ENCODE measurements at places on chromosomes 11 and 22.

- DNase-seq = no peak
These were observed 107.7 kb upstream of the LDLRAD3 start for GRCh38 chr11:35836205-35836604.

DNA sequence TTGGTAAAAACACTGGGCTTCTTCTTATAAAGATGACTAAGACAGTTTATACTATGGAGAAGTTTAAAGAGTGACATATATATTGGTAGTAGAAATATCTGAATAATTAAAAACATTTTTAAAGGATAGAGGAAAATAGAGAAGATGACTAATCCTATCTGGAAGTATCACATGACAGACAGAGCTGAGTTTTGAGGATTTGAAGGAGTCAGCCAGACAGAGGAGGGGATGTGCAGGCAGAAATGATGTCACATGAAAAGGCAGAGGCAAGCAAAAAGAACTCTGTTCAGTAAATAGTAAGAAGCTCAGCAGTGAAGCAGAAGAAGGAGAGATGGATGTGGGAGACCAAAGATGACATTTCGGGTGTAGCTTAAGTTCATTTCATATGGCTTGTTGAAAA is 1.6 kb downstream of the OR10A2 start:
- peak; percentile 39 for DNase-seq

DNA sequence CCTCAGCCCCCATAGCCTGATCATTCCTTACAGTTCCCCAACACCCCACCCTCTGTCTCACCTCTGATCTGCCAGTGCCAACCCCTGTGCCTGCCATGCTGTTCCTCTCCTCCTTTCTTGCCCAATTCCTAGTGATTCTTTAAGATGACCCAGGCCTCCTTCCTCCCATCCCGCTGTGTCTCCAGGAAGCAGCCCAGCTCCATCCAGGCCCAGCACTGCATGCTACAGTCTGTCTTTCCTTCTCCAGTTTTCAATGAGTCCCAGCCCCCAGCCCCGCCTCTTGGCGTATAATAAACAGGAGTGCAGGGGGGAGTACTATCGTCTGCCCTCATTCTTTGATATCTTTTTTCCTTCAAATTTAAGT is 12.3 kb downstream of the LTBP3 start:
- no peak for DNase-seq

DNA sequence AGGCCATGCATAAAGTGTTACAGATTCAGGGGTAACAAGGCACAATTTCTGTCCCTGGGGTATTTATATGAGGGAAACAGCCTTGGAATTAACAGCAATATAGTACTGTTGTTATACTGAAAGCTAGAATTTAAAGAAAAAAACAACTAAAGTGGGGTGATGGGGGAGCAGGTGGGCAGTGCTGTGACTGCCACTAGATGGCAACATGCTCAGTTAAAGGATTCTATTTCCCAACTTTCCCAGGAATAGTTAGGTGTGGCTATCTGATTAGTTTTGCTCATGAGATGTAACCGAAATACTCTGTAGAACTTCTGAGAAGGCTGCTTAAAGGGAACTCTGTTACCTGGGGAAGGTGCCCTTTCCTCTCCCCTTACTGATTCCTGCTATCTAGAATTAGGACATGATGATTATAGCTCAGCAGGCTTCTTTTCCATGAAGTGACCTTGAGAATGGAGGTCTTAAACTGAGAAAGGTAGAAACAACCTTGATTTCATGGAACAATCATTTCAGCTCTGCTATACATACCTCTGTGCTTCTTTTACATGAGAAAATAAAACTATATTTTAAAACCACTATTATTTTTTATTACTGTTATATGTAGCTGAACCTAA is 102.6 kb downstream of the RELT start:
- DNase-seq = peak; percentile 60

DNA sequence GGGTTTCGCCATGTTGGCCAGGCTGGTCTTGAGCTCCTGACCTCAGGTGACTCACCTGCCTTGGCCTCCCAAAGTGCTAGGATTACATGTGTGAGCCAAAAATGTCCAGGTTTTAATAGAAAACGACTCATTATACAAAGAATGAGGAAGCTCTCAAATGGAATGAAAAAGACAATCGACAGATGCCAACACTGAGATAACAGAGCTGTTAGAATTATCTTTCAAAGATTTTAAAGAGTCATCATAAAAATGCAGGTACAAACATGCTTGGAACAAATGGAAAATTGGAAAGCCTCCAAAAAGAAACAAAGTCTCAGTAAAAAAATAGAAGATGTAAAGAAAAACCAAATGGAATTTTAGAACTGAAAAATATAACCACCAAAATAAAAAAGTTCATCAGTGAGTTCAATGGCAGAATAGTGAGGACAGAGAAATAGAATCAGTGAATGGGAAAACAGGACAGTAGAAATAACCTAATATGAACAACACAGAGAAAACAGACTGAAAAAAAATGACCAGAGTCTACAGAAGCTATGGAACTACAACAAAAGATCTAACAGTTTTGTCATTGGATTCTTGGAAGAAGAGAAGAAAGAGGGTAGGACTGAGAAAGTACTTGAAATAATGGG is 10.9 kb downstream of the GAB2 start:
- DNase-seq = peak; percentile 22

GRCh38 chr11:134223121-134223520 is 646 bp downstream of the NCAPD3 start:
- DNase-seq = no peak

- no peak for DNase-seq
These were observed 38.8 kb upstream of the PAMR1 start for GRCh38 chr11:35564245-35564595.

DNA sequence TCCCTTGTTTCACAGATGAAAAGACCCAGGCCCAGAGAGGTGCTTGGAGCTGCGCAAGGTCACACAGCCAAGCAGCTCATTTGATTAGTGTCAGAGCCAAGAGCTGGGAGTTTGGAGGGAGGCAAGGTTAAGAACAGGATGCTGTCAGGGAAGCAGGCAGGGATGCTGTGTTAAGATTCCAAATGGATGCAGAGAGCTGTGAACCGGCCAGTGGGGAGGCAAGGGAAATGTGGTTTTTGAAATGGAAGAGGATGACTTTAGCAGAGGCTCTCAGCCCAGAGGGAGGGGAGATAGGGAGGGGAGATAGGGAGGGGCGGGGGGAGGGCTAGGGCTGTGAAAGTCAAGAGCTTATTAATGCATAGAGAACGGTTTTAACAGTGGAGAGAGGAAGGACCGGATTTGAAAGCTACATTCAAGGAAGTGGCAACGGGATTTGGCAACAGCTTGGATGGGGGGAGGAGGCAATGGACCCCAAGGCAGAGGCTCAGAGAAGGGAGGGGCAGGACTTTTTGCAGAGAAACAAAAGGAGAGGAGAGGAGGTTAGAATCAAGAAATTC is 13.0 kb downstream of the RTN4RL2 start:
- no peak for DNase-seq

- peak; percentile 88 for DNase-seq
These were observed 37.6 kb downstream of the ATXN10 start for GRCh38 chr22:45709060-45709739.

DNA sequence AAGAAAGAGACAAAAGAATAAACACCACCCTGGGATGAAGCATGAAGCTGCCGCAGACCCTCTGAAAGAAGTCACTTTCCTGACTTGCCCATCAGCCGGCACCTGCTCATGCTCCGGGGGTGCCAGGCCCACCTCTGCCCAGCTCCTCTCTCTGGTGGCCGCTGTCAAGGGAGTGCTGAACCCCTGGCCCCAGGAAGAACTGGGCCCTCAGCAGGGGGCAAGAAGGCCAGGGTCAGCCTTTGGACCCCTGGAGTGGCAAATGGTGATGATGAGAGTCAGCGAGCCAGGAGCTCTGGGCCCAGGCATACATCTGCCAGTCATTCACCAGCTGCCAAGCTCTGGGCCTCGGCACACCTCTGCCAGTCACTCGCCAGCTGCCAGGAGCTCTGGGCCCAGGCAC is 17.4 kb downstream of the TTLL8 start:
- DNase-seq = no peak

GRCh38 chr11:34652191-34652973 is 31.5 kb downstream of the EHF start:
- DNase-seq = no peak

- peak; percentile 44 for DNase-seq
These were observed 40.2 kb downstream of the EP300 start for GRCh38 chr22:41132550-41132949.

GRCh38 chr22:36540867-36541642 is 12.1 kb upstream of the EIF3D start:
- DNase-seq = peak; percentile 43

DNA sequence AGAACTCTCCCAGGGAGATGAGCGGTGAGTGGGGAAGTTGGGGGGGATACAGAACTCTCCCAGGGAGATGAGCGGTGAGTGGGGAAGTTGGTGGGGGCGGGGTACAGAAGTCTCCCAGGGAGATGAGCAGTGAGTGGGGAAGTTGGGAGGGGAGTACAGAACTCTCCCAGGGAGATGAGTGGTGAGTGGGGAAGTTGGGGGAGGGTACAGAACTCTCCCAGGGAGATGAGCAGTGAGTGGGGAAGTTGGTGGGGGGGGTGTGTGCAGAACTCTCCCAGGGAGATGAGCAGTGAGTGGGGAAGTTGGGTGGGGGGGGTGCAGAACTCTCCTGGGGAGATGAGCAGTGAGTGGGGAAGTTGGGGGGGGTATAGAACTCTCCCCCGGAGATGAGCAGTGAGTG is 186.5 kb downstream of the SHANK2 start:
- no peak for DNase-seq

- DNase-seq = no peak
These were observed 64.8 kb upstream of the SPON1 start for GRCh38 chr11:13897646-13898276.

- no peak for DNase-seq
These were observed 155.2 kb downstream of the TRIM29 start for GRCh38 chr11:119982517-119983239.

GRCh38 chr11:102580185-102580951 is 44.8 kb downstream of the MMP20 start:
- DNase-seq = no peak

DNA sequence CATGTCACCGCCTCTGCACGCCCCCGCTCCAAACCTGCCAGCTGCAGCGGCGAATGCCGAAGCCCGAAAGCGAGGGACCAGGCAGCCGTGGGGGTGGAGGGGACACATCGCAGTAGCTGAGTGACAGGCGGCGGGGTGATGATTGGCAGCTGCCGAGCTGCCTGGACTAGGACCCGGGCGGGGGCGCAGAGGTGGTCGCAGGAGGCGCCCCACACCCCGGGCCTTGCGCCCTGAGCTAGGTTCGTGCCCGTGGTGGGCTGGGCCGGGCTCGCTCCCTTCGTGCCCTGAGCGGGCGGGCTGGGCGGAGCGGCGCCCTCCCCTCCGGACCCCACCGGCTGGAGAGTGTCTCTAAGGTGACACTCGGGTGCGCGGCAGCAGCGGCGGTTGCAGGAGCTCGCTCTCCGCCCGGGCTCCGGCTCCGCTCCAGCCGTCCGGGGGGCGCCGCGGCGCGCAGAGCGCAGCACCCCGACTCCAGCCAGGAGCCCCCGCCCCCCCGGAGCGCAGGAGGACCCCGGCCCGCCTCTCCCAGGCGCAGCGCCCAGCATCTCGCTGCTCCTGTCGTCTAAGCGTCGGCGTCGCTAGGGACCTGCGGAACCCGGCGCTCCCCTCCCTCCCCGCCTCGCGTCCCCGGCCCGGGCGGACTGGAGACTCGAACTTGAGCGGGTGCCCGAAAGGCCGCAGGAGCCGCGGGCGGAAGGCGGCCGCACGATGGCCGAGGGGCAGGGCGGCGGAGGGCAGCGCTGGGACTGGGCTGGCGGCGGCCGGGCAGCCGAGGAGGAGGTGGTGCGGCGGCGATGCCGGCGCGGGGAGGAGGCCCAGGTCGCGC is 14.5 kb upstream of the DGKZ start:
- DNase-seq = peak; percentile 31

- DNase-seq = no peak
These were observed 70.2 kb downstream of the PHF21A start for GRCh38 chr11:46051102-46051501.

DNA sequence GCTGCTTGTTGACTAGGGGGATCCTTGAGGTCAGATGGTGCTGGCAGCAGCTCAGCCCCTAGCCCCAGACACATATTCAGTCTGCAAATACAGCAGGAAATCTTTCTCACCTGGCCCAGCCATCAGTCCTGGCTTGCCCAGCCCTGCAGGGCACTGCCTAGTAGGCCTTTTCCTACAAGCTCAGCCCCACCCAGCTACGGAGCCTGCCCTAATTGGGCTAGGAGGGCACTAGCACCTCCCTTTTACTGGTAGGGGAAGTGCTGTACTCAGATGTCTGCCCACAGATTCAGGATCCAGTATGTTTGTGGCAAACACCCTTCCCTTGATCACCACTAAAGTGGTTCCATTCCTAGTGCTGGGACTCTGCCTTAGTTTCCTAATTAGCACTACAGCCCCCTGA is 257.1 kb upstream of the CADM1 start:
- no peak for DNase-seq

DNA sequence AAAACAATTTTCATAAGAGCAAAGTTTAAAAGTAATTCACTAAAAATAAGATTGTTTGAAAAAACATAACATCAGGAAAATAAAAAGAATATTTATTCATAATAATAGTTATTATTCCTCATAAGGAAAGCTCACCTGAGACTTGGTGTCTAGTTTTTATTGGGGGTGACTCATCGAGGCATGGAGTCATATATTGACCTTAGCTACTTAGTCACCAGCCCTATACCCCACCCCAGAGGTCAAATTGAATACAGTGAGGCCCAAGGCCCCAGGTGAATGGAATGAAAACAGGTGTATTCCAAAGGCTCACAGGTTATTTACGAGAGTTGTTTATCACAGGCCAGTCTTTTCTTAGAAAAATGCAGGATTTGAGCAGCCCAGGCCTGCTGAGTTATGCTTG is 36.9 kb downstream of the CNTF start:
- DNase-seq = no peak

DNA sequence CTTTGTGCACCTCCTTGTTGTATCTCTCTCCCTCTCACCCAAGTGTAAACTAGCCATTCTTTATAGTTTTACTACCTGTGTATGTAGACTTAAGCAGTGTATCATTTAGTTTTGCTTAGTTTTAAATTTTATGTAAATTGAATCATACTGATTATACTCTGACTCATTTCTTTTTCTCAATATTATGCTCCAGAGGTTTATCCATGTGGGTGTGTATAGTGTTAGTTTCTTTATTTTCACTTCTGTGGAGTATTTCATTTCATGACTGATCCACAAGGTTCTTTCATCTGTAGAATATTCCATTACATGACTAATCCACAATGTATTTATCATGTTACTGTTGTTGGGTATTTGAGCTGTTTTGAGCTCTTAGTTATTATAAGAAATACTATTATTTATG is 62.0 kb downstream of the CCDC34 start:
- peak; percentile 10 for DNase-seq

GRCh38 chr22:36404446-36404845 is 16.7 kb upstream of the MYH9 start:
- DNase-seq = no peak

GRCh38 chr11:125941619-125942611 is 3.9 kb upstream of the VSIG10L2 start:
- peak; percentile 18 for DNase-seq

GRCh38 chr22:45686004-45686403 is 14.4 kb downstream of the ATXN10 start:
- DNase-seq = peak; percentile 56

DNA sequence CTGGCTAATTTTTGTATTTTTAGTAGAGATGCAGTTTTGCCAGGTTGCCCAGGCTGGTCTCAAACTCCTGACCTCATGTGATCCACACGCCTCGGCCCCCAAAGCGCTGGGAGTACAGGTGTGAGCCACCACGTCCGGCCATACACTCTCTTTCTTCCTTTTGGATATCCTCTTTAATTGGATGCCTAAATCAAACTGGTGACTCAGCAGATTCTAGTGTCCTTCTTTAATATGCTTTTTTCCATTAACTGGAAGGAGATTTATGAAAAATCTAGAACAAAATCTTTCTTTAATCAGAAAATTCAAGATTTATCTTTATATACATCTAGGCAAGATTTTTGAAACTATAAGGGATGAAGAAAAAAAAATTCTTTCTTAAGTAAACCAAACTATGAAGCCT is 969.3 kb upstream of the CCDC90B start:
- DNase-seq = no peak

Data from EH (cell line).